ENCODE measurements at places on chromosomes 2 and 18.

- DNase-seq = no peak
Observed at GRCh38 chr2:159728629-159729028, 16.3 kb downstream of the MARCHF7 start.

GRCh38 chr2:155218945-155219344 is 520.5 kb downstream of the KCNJ3 start:
- no peak for DNase-seq

- peak; percentile 26 for DNase-seq
Observed at GRCh38 chr18:45384137-45384961, 230.9 kb upstream of the SLC14A2 start.

GRCh38 chr2:98896944-98897343 is 39.1 kb downstream of the CRACDL start:
- DNase-seq = no peak

GRCh38 chr18:77098029-77098428 is 34.6 kb downstream of the MBP start:
- DNase-seq = no peak

- no peak for DNase-seq
Observed at GRCh38 chr2:144372410-144373080, 147.4 kb downstream of the ZEB2 start.

- DNase-seq = no peak
Observed at GRCh38 chr2:12262681-12263436, 453.9 kb upstream of the TRIB2 start.

DNA sequence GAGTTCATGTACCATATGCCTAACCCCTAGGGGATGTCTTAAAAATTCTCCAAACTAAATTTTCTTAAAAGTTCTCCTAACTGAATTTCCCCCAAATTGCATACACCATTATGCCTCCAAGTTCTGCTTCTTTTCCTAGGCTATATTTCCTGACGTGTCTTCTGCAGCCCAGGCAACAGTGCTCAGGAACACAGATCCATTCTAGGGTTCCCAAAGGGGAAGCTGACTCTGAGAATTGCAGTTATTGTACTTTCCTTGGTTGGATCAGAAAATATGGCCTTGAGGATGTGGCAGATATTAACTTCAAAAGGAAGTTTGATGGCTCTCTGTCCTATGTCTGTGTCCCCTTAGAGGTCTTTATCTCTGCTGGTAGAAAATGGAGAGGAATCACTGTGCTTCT is 124.3 kb downstream of the TMEM17 start:
- DNase-seq = no peak

DNA sequence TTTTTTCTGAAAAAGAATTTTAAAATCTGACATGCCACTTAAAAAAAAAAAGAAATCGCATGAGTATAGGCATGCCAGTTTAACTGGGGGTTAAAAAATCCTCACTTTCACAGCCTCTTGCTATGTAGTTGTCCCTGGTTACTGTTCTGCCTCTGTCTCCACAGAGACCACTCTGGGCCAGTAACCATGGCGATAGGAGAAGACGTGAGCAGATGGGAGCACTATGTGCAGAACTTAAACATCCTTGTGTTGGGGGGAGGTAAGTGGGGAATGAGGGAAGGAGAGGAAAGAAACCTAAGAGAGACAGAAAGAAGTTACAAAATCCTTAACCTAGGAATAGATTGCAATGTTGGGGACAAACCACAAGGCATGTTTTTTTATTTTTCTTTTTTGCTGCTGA is 75.9 kb upstream of the CYRIA start:
- no peak for DNase-seq

DNA sequence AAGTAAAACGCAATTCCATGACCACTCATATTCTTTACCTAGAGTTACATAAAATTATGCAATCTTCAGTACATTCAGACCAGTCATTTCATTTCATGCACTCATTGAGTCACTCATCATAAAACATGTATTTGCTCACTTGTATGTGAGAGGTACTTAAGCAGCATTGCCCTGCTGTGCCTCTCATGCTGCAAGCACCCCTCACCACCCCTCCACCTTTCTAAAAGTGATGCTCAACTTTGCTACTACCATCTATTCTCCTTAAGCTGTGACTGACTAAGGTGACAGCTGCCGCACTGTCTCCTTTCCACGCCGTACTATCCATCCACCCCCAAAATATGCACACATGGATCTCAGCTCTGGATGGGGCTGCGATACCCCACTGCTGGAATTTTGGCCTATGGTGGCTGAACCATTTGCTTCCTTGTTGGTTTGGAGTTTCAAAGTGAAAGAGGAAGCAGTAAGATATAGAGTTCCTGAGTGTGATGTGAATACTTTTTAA is 7.2 kb downstream of the ARHGAP25 start:
- DNase-seq = no peak

GRCh38 chr2:1518331-1518803 is 105.1 kb downstream of the TPO start:
- DNase-seq = peak; percentile 15

GRCh38 chr18:28115149-28115550 is 61.8 kb downstream of the CDH2 start:
- no peak for DNase-seq

- DNase-seq = peak; percentile 37
Observed at GRCh38 chr2:84969511-84970209, 1.3 kb upstream of the KCMF1 start.

- DNase-seq = no peak
Observed at GRCh38 chr18:78977637-78978348, 1.8 kb upstream of the SALL3 start.

DNA sequence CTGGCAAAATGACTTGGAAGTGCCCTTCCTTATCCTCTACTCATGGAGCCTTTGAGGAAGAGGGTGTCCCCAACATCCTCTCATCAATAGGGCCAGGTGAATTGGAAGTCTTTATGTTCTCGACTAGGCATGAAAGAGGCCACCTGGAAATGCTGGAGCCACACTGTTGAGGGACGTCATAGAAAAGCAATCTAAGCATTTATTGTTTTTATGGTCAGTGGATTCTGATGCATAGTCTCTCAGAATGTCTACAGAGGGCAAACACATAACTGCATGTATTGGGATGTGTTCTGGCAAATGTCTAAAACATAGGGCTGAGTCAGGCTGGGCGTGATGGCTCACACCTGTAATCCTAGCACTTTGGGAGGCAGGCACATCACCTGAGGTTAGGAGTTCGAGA is 246.6 kb upstream of the SP5 start:
- DNase-seq = no peak

DNA sequence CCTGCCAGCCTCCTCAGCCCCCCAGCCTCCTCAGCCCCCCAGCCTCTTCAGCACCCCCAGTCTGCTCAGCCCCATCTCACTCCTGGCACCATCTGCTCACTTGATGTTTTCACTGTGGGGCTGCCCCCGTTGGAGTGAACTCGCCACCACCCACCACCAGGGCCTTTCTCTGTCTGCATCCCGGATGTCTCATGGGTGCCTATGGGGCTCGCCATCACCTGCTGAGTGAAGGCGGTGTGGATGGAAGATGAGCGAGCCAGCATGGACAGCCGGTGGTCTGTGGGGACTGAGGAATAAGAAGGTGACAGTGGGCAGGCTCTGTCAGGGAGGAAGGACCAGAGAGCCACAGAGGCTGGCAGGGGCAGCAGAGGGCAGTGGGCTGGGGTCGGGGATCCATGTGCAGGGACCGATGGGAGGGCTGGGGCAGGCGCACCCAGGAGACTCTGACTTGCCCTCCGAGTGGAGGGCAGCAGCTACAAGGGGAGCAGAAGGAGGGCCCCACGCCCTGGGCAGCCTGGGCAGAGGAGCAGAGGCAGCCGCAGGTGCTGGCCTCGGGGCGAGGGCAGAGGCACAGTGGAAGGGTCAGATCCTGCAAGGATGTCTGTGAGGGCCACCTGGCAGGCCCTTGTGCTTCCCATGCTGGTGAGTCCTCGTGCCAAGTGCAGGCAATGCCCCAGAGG is 74.7 kb upstream of the ODC1 start:
- no peak for DNase-seq

- DNase-seq = no peak
Observed at GRCh38 chr2:240952496-240953246, 45.7 kb upstream of the SNED1 start.

GRCh38 chr2:212686285-212686895 is 147.8 kb upstream of the ERBB4 start:
- peak; percentile 47 for DNase-seq

DNA sequence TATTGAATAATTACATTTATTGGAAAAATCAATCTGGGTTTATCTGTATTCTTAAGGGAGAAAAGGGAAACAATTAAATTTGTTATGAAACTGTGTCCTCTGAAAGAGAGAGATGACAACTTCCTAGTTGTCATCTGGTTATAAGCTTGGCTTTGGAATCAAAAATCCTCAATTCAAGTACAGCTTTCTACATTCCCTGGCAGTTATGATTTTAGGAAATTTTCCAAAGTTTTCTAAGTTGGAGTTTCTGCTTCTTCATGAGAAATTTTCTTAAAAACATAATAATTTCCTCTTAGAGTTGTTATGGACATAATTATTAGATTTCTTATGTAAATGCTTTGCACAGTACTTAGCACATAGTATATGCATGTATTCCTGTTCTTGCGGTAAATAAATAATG is 625.6 kb upstream of the SLC39A10 start:
- DNase-seq = no peak

DNA sequence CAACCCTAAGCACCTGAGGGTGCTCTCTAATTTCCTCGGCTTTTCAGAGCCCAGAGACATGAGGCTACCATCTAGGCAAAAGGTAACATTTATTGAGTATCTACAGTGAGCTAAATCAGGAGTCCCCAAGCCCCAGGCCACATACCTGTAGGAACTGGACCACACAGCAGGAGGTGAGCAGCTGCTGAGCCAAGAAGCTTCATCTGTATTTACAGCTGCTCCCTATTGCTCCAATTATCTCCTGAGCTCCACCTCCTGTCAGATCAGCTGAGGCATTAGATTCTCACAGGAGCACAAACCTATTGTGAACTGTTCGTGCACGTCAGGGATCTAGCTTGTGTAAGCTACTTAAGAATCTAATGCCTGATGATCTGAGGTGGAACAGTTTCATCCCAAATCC is 70.2 kb downstream of the RND3 start:
- no peak for DNase-seq

- DNase-seq = no peak
Observed at GRCh38 chr2:38997781-38998180, 108.1 kb downstream of the ARHGEF33 start.

DNA sequence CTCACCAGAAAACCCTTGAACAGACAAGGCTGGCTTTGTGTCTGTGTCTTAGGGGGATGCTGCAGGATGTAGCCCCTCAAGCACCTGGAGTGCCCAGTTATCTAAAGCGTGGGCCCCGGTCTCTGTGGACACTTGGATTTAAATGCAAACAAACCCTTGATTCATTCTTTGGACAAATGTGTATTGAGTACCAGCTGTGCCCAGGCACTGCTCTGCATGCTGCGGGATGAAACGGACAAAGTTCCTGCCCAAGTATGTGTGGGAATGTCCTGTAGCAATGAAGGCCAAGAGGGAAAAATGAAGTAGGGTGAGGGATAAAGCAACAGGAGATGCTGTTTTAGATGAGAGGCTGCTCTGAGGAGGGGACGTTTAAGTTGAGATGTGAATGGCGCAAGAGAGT is 53.9 kb downstream of the BOLA3 start:
- DNase-seq = no peak

GRCh38 chr2:240813231-240813921 is 6.6 kb downstream of the KIF1A start:
- no peak for DNase-seq

DNA sequence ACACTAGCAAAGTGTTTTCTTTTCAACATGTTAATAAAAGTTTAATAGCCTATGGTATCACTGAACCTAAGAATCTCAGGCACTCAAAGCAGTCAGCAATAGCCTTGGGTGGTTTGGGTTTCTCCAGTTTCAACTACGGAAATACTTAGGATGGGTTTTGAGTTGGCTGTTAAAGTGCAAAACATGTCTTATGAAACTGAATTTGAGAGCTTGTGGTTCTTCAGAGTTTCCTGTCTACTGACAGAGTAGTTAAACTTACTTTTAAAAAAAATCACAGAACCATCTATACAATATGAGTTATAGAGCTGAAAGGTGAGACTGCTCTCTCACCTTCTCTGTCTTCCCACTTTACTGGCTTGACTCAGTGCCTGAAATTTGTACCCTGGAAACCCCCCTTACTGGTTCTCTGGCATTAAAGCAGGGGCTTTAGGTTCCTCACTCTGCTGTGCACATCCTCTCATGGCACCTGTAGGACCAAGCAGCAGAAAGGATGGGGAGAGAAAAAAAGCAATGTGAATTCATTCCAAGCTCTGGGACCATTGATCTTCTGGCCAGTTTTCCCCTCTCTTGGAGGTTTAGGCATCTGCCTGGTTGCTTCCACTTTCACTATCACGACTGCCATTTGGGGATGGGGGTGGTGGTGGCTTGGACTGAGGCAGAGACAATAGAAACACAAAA is 18.1 kb downstream of the CCDC141 start:
- peak; percentile 50 for DNase-seq

DNA sequence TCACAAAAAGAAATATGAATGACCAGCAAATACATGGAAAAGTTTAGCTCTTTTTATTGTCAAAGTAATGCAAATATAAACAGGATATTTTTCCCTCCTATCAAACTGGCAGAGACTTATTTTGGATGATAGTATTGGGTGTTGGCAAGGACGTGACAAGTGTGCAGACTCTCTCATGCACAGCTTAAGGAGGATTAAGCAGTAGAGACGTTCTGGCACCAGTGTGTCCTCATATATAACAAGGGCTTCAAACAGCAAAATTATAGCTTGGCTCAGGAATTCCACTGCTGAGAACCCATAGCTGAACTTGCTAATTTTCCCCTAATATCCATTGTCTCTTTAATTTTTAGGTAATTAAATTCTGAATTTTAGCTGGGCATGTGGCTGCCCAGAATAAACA is 114.4 kb downstream of the FAM124B start:
- DNase-seq = no peak

DNA sequence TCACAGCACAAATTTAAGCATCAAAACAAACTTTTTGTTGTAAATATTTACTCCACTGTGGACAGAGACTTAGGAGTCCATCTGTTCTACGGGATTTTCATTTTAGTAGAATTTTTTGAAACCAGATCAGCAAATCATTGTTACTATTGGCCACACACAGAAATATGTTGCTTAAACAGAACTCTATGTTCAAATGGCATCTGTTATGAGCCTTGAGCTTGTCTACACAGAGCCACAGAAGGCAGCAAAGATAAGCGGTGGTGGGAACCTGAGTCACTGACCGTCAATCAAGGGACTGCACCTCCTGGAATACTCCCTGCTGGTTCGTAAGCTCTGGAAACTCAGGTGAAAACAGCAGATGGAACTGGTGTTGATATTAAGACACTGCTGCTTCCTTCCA is 156.8 kb downstream of the TMEM200C start:
- DNase-seq = no peak

DNA sequence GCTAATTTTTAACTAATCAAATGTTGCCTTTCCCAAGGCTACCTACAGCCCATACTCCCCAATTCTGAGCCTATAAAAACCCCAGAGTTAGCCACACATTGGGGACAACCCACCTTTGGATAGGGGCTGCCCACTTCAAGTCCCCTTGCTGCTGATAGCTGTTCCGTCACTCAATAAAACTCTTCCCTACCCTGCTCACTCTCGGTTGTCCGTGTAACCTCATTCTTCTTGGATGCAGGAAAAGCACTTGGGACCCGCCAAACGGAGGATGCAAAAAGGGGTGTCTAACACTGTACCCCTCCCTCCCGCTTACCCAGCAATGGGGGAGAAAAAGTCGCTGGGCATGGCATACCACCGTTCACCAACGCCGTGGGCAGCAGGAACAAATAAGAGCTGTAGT is 12.2 kb downstream of the IWS1 start:
- no peak for DNase-seq

GRCh38 chr18:73446502-73446901 is 578.7 kb upstream of the NETO1 start:
- no peak for DNase-seq

- DNase-seq = no peak
Observed at GRCh38 chr2:6181525-6181924, 489.3 kb downstream of the SOX11 start.

Measured in CD4-positive, alpha-beta T cell treated with Interleukin-1 beta for 1 hour (primary cell).